H1 (cell line): ENCODE measurements at places on chromosomes 7 and 10. TPM values are rescaled to one million over a fixed set of nuclear protein-coding genes. Genes with fewer than 3 reads are reported as not detected.

GRCh38 chr10:111516144-111516543 lies 439.3 kb downstream of the ADRA2A start:
- no peak for DNase-seq

DNA sequence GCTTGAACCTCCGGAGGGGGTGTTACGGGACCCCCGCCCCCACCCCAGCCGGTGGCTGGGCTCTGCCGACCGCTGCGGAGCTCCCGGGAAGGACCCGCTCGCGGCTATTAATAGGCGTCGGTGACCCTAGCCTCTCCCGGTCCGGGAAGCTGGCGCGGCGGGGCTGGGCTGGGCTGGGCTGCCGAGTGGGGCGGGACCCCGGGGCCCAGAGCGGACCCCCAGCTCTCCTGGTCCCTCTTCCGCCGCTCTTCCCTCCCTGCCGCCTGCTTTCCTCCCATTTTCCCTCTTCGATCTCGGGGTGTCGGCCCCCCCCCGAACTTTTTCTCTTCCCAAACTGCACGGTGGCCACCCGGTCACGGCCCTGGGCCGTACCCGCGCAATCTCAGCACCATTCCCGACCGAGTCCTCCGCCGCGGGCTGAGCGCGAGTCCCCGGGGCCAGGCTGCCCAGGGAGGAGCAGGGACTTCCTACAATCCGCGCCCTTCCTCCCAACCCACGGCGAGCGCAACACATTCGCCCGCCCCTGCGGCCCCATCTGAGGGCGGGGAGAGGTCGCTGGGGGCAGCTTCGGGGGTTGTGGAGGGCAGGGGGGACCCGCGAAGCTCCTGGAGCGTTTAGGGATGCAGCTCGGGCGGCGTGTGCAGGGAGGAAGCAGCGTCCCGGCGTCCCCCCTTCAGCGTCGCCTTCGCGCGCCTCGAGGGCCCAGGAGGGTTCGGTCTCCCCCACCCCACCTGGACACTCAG lies 3.1 kb upstream of the ELFN1 start:
- no peak for DNase-seq

- DNase-seq = peak; percentile 76
Observed at GRCh38 chr10:90925079-90926029, 4.5 kb upstream of the ANKRD1 start.

DNA sequence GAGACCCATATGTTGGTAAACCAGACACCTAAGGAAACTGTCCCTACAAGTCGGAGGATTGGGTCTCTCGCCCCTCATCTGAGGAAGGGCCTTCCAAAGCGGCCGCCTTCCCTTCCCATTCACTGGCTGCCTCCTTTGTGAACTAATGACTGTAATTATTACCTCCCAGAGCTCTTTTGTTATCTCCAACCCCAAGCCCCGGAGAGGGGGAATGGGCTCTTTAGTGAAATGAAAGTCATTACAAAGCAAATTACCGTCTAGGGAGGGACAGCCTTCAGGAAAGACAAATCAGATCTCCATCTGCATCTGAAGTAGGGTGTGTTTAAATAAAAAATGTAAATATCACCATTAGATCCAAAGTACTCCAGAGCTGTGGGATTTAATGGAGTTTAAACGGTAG lies 2.6 kb upstream of the GAD2 start:
- DNase-seq = peak; percentile 83

DNA sequence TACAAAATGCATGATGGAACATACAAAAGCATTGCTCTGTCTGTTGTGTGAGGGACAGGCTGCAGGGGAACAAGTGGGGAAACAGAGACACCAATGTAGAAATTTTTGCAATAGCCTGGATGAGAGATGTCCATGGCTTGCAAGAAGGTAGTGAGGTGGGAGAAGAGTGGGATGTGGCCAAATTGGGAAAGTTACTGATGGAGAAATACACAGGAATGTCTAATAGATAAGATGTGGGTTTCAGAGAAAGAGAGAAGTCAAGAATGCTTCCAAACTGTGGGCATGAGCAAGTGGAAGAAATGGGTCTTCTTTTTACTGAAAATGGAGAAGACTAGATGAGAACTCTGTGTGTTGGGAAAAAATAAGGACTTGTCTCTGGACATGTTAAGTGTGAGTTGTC lies 592.7 kb downstream of the TNS3 start:
- DNase-seq = no peak

DNA sequence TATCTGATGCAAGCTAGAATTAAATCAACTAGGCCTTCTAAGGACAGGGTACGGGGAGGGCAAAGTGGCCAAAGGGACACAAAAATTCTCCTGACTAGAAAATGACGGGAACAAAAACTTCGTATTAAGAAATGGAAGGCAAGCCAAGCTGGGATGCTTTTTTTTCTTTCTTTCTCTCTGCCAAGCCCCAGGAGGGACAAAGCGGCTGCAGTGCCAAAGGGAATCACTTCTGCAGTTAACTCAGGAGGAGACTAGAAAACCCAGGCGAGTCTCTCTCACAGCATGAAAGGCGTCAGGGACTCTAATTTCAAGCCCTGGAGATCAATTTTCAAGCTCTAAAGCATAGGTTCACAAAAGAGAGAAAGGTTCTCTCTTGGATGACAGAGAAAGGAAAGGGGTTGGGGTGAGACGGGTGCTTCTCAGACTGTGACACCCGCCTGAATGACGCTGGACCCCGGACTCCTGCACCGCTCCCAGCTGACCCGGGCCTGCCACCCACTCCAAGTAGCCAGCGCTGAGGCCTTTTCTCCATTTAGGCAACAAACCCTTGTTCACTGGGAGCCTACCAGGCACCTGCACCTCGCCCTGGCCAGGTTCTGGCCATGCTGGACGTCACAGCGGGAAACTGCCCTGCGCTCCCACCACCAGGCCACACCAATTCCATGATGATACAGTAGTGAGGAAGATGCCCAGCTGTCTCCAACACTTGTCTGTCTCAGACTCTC lies 56.5 kb downstream of the KIAA1549 start:
- DNase-seq = no peak

GRCh38 chr7:18715988-18716387 lies 220.4 kb downstream of the HDAC9 start:
- DNase-seq = no peak

- no peak for DNase-seq
Observed at GRCh38 chr10:10745291-10745690, 272.4 kb upstream of the CELF2 start.

- DNase-seq = no peak
Observed at GRCh38 chr10:119090968-119091367, 10.4 kb upstream of the EIF3A start.

DNA sequence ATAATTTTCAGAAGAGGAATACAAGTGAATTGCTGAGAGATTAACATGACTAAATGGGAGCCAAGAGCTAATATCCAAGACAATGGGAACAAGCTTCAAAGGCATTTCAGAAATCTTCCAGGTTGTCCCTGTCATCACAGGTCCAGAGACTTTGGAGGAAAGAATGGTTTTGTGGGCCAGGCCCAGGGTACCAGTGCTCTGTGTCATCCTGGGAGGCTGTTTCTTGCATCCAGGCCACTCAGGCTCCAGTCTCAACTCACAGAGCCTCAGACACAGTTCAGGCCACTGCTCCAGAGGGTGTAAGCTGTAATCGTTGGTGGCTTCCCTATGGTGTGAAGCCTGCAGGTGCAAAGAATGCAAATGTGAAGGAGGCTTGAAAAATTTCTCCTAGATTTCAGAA lies 170.4 kb upstream of the NRG3 start:
- DNase-seq = no peak

DNA sequence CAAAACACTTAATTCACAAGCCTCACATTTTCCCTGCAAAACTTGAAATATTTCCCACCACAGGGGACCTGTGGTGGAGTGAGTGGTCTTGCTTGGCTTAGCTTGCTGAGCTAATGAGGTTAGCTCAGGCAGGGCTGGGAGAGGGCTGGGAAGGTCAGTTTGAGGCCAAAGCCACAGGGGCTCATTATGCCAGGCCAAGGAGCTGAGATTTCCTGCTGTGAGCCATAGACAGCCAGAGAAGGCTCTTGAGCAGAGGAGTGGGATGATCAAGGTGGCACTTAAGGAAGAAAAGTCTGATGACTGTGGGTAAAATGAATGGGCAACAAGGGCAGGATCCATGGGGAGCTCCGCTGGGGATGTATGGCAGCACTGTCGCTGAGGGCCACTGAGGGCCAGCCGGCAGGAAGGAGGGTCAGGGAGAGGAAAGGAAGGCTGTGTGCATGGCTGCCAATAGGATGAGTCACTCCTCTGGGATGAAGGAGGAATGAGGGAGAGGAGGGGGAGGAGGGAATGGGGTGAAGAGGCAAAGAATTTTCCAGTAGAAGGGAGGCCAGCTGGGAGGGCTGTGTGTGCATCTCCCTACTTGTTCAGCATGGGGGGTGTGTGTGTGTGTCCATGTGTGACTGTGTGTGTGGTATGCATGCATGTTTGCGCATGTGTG lies 18.7 kb upstream of the ZNF488 start:
- DNase-seq = peak; percentile 51

GRCh38 chr7:24340727-24341126 lies 56.7 kb downstream of the NPY start:
- no peak for DNase-seq

GRCh38 chr7:74182453-74183090 lies 8.4 kb downstream of the EIF4H start:
- DNase-seq = no peak

- DNase-seq = no peak
Observed at GRCh38 chr10:37844644-37845043, 12.8 kb downstream of the ZNF248 start.

DNA sequence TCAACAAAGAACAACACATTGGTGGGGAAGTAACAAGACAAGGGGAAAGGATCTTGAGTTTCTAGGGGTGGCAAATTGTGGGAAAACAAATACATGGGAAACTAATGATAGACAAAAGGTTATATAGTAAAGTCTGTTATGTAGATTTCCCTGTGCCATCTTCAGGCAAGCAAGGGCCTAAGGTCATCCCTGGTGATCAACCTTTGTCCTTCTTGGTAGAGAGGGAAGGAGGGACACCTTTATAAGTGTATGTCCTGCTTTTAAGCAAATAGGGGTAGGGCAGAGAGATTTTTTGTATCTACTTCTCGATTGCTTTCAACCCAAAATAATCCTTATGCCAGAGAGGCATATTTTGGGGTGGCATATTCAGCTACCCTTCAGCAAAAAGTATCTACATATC lies 11.8 kb upstream of the ACTA2 start:
- DNase-seq = no peak

DNA sequence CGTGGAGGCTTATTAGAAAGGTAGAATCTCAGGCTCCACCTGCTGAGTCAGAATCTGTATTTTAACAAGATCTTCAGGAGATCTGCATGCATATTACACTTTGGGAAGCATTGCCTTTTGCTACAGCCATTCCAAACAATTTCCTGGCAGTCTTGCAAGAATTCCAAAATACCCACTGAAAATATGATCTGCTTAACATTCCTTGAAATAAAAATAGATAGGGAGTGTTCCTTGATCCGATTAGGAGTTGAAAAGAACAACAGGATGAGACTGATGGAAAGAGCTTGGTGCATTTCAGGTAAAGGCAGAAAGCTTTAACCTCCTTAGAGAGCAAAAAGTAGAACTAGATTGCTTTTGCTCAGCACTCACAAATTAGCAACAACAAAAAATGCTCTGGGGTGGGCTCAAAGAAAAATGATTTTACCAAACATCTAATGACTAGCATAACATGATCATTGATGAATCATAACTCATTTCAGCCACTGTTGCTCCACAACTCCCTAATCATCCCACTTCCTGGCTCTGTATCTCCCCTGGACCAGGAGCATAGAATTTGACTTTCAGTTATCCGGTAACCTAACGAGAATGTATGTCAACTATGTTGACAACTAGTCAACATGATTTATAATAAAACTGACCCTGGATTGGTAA lies 115.2 kb downstream of the RNLS start:
- no peak for DNase-seq

GRCh38 chr7:27184337-27185012 lies 557 bp downstream of the HOXA11 start:
- DNase-seq = peak; percentile 57

DNA sequence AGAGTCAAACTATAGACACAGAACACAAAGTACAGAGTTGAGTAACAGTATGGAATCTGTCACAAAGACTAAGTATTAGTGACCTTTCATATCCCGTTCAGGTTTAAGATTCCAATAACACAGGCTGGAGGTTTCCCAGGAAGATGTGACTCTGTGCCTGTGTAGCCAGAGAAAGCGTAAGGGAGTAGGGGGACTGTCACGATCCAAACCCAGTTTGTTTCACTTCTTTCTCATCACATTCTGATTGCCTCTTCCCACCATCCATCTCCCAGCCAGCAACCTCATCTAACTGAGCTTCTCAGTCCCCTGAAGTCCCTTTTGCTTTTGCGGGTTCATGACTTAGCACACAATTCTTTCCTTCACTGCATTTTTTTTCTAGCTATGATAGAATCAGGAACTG lies 76.4 kb upstream of the NPVF start:
- DNase-seq = no peak

DNA sequence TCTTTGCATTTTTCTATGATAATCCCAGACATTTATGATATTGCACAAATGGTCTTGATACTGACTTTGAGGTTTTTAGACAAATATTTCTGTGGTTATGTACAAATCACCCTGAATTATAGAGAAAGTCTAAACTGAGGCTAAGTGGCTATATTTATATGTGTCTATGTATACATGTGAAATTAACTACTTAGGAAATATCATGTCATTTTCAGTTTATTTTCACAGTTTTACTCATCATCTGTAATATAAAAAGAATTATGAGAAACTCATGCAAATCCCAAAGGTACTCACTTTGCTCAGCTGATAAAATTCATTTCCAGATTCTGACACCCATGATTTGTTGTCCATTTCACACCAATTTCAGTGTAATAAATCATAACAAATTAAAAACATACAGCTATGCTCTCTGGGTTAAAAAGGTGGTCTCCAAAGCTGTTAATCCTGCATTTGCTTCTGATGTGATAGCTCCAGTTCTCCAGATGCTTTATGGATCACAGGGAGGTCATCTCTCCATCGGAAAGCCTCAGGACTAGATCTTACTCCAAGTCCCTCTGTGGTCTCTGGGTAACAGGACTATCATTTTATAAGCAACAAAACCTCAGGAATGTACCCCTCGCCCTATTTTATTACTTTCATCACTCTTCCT lies 673.9 kb downstream of the PARD3 start:
- no peak for DNase-seq

GRCh38 chr10:59831658-59832503 lies 74.5 kb downstream of the CCDC6 start:
- DNase-seq = no peak

DNA sequence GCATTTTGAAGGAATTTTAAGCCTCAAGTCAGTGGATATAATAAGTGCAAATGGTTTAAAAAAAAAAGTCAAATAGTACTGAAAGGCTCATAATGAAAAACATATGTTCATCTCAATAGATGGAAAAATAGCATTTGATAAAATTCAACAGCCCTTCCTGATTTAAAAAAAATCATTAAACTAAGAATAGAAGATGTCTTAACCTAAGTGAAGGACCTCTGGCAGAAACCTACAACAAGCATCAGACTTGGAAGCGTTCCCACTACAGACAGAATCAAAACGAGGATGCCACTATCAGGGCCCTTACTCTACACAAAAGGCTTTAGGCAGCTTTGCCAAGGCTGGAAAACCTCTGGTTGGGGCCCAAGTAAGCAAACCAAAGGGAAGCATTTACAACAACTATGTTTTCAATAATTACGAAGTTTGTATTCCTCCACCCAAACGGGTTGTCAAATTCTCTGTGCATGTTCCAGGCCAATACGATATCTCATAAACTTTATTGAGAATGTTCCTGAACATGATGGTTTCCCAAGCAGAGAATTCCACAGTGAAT lies 45.1 kb downstream of the CYTH3 start:
- DNase-seq = no peak

The RABGEF1 gene
- total RNA-seq = 17.3 and 18.0 TPM in 2 replicates

The KRIT1 gene
- total RNA-seq = 28.7 and 28.8 TPM in 2 replicates

The PAPOLB gene
- total RNA-seq = 0.11 and 0.15 TPM in 2 replicates

The ACSM6 gene
- total RNA-seq = 0.27 TPM in 1 of 2 replicates, not detected in the other
